ENCODE measurements at places on chromosomes 5 and 9.
A peak's percentile ranks its signal among the peaks of the same experiment; 100 is the strongest.

DNA sequence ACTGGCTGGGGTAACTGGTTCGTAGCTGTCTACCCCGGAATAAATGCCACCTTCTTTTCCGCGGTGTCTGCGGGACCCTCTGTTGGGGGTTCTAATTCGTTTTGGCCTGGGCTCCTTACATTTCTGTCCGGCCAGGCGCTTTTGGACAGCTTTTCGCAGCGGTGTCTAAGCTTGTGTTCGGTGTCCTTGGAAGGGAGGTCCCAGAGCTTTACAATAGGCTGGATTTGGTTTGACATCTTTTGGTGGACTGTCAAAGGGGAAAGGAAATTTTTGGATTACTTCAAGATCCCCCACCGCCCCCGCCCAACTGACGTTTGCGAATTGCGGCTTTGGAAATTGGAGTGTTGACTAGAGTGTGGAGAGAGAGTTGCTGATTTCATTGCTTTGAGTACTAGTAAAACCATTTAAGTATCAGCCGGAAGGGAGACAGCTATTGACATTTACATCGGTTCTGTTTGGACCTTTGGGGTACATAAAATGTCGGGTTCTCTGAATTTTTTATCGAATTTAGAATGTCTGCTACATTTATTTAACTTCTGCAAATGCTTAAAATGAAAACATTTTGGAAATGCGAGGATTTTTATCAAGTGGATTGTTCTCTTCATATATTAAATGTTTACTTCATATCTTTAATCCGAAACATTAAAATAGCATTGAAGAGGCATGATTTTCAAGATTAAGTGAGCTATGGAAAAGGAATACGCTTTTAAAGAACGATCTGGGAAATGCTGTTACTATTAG lies 4.7 kb upstream of the PURA start:
- peak; percentile 31 for DNase-seq

DNA sequence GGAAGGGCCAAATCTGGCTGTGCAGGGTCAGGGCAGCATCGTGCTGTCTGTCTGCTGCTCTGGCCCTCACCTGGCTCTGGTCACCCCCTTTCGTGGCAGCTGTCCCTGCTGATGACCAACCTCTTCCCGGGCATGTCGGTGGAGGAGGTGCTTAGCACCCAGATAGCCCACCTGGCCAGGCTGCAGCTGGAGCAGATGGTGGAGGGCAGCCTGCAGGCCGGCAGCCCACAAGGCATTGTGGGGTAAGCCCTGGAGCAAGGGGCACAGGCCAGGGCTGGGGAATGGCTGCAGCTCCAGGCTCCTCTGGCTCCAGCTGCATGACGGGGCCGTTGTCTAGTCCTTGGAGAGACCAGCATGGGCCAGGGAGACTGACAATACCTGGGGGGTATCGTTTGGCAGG lies 8.2 kb downstream of the TOR2A start:
- DNase-seq, result no peak

DNA sequence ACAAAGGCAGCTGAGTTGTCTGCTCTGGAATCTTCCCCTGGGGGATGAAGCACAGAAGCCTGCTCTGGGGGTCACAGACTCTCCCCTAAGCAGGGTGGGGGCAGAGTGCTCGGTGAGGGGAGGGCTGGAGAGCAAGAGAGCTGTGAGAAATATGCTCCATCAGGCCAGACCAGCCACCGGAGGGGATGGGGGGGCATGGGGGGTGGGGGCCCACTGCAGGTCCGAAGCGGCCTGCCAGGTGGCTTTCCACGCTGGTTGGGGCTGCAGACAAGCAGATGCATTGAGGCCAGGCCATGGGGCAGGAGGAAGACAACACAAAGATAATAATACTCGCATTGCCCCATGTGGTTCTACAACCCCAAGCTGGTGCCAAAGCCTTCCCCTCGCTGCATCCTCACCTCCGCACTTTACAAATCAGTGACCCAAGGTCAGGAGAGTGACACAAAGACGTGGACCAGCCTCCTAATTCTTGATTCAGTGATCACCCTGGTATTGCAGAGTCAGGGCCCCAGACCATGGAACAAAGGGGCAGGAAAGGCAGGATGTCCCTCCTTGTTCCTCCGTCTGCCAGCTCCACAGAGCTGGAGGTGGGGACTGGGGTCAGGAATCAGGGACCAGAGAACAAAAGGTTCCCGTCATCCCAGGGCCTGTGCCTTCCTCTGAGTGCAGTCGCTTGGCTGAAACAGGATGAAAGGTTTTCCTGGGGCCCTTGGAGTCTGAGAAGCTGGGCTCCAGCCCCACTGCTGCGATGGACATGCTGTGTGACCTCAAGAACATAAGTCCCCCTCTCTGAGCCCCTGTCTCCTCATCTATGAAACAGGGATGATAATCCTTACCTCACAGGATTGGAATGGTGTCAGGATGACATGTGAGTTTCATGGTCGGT lies 37.2 kb upstream of the GABRP start:
- no peak for DNase-seq

- DNase-seq, result no peak
Observed at GRCh38 chr9:133819923-133820322, 81.8 kb upstream of the SARDH start.

- DNase-seq, result no peak
Observed at GRCh38 chr5:424301-425110, 18.5 kb upstream of the EXOC3 start.

DNA sequence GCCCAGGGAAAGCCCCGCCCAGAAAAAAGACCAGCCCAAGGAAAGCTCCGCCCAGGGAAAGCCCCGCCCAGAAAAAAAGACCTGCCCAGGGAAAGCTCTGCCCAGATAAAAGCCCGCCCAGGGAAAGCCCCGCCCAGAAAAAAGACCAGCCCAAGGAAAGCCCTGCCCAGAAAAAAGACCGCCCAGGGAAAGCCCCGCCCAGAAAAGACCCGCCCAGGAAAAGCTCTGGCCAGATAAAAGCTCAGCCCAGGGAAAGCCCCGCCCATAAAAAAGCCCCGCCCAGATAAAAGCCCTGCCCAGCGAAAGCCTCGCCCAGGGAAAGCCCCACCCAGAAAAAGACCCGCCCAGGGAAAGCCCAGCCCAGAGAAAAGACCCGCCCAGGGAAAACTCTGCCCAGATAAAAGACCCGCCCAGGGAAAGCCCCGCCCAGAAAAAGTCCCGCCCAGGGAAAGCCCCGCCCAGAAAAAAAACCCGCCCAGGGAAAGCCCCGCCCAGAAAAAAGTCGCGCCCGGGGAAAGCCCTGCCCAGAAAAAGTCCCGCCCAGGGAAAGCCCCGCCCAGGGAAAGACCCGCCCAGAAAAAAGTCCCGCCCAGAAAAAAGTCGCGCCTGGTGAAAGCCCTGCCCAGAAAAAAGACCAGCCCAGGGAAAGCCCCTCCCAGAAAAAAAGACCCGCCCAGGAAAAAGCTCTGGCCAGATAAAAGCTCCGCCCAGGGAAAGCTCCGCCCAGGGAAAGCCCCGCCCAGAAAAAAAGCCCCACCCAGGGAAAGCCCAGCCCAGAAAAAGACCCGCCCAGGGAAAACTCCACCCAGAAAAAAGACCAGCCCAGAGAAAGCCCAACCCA lies 11.9 kb downstream of the GRIN1 start:
- peak; percentile 68 for DNase-seq
